Heart right ventricle (tissue), 16 donors: ENCODE measurements at places on chromosomes 13 and 19.

GRCh38 chr13:22161871-22162270 is 491.0 kb downstream of the FGF9 start:
- DNase-seq, result no peak

GRCh38 chr13:75055296-75055695 is 426.7 kb downstream of the TBC1D4 start:
- no peak for DNase-seq

GRCh38 chr19:33301900-33302174 is 497 bp downstream of the CEBPA start:
- no peak for DNase-seq

GRCh38 chr13:95833719-95834118 is 156.8 kb downstream of the DNAJC3 start:
- no peak for DNase-seq

- DNase-seq, result no peak
Measured at GRCh38 chr19:55284405-55285058, 735 bp downstream of the BRSK1 start.

- DNase-seq, result no peak
Measured at GRCh38 chr13:73341748-73342147, 282.9 kb downstream of the KLF5 start.

DNA sequence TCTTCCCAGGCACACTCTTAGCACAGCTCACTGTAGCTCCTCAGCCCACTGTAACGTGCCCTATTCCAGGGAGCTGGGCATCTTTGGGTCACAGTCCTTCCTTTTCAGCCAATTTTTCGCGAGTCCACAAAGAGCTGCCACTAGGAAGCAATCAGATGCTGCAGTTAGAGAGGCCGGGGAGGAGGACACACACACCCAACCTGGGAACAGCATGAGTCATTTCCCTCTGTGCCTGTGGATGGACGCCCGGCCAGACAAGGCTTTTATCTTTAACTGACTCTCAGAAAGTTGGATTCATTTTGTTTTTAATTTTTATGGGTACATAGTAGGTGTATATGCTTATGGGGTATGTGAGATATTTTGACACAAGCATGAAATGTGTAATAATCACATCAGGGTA is 918.6 kb downstream of the UQCRFS1 start:
- no peak for DNase-seq

DNA sequence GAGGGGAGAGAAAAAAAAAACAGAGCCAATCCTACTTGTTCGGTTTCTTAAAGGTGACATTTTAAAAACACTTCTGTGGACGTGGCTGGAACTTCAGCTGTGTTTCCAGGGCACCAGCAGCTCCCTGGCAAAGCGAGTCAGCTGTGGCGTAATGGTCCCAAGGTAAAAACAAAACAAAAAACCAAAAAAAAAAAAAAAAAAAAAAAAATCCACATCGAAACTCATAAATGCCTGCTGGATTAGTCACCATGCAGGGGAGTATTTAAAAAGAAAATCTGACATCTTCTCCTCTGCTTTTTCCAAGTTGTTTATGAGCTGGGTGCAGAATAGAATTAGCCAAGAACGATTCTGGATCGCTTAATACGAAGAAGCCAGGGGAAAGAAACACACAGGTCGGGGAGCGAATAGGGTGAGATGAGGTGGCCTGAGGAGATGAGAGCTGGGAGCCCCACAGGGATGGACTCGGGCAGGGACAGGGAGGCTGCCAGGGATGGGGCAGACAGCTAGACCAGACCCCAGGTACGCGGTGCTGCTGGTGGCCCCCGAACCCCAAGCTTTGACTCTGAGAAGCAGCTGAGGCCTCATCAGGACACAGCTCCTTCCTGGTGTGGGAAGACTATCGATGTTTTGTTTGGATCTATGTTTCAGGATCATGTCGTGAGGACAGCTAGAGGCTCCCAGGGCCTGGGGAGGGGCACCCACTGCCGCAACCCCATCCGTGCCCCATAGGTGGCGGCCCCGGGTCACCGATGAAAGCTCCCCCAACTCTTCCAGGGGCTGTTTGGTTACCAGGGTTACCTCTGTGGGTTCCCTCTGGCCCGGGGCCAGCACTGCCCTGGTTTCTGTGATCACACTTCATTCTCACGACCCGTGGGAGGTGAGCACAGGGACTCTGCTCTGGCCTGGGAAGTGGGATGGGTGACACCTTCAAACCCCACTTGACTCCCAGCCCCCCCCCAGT is 3.1 kb upstream of the CTXN1 start:
- DNase-seq, result no peak

DNA sequence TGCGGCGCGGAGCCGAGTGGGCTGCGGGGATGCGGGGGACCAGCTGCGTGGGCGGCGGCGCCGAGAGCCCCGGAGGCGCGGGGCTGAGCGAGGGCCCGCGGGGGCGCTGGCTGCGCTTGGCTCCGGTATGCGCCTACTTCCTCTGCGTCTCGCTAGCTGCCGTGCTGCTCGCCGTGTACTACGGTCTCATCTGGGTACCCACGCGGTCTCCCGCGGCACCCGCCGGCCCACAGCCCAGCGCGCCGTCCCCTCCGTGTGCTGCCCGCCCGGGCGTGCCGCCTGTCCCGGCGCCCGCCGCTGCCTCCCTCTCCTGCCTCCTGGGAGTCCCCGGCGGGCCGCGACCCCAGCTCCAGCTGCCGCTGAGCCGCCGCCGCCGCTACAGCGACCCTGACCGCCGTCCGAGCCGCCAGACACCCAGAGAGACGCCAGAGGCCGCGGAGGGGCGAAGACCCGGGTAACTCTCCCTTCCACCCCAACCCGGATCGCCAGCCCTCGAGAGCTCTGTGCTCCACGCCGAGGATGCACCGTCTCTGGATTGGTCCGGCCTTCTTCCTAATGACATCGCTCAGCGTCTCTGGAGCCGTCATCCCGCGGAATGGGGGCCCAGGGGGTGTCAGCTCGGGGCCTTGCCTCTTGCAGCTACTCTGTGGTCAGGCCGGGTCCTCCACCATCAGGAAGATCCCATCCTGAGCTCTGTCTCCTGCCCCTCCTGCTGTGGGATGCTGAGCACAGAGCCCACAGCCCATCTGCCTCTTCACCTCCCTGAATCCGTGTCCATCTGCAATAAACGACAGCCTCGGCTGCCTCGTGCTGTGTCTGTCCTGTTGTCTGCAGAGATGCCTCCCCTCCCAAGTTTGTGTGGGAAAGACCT is 441 bp downstream of the INAFM1 start:
- peak; percentile 42 for DNase-seq

DNA sequence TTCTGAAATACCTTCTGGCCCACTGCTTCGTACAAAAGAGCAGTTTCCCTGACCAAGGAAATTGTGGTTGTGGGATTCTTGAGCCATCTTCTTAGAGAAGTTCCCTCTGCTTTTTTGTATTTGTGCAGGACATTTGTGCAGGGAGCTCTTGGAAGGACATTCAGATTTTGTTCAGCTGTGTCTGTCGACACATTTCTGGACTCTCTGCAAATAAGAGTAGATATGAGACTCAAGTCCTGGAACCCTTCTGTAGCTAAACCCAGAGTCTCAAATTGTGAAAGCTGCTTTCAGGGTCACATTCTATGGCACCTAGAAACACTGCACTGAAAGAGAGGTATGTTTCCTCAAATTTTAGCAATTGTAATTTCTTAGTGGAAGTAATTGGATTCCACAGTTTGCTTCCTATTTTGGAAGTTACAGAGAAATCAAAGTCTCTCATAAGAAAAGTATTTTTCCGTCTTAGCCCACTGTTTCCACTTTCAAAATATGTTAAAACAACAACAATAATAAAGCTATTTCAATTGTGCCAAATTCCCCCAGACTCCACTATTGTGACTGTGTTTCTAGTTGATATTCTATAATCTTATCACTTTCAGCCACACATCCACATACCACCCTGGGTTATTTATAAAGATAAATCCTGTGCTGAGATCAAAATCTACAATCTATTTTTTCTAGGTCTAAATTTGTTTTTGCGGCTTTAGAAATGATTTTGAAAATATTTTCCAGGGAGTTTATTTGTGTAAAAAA is 224.0 kb downstream of the COG6 start:
- no peak for DNase-seq
